ENCODE measurements at places on chromosomes 1 and 21.

DNA sequence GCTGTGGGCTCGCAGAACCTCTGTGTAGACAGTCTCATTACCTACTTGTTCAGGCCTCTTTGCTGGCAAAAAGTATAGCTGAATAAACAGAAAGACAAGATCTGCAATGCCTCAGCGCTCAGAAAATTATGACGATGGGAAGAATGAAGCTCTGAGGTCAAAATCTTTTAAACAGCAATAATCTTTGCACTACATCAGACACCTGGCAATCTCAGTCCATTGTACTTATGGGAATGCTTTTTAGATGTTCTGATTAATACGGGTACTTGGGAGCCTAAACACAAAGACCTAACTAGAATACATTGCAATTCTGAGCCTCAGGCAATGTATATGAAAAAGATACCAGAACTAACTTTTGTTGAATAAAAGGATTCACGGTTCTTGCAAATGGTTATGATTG is 410.7 kb downstream of the SMYD3 start:
- no peak for DNase-seq

DNA sequence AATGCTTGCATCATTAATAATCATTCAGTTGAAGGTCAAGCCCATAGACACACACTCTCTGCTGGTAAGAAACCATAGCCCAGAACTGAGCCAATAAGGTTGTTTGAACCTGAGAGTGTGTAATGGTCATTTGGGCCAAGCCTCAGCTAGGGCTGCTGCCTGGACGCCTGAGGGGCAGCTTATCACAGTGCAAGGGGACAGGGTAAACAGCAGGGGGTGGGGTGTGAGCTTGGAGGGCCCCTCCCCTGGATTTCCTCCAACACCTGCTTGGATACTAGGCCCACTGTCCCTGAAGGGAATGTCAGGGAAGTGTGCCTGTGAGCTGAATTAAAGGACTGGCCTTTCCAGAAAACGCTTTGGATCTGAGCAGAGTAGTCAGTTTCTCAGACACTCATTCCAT is 24.6 kb upstream of the CNTN2 start:
- no peak for DNase-seq

- no peak for DNase-seq
Measured at GRCh38 chr1:1027791-1028190, 7.9 kb downstream of the AGRN start.

DNA sequence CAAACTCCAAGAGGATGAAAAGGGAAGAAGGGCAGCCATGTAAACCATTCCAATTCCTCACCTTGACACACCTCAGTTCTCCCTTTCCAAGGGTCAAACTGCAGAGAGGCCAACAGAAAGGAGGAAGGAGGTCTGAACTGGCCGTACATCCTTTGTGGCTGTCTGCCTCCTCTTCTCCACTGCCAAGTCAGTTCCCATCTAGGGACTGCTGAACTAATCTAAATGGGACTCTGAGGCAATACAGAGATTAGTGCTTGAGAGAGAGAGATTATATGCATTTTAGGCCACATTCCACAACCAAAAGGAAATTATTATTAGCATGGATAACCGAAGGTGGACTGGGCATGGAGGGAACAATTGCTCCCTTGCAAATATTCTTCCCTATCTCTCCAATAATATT is 2.7 kb downstream of the ARHGEF11 start:
- no peak for DNase-seq

GRCh38 chr21:41228492-41228891 is 60.5 kb downstream of the BACE2 start:
- no peak for DNase-seq
